ENCODE measurements at places on chromosomes 16 and 17.
A peak's percentile ranks its signal among the peaks of the same experiment; 100 is the strongest.

- no peak for DNase-seq
Measured at GRCh38 chr17:50256826-50257618, 17.2 kb upstream of the TMEM92 start.

GRCh38 chr17:44591206-44591605, 33.9 kb downstream of the FZD2 start:
- DNase-seq, result no peak

- no peak for DNase-seq
Measured at GRCh38 chr17:66417300-66417719, 114.9 kb downstream of the PRKCA start.

GRCh38 chr16:81181013-81181720, 57.3 kb upstream of the BCO1 start:
- DNase-seq, result no peak

DNA sequence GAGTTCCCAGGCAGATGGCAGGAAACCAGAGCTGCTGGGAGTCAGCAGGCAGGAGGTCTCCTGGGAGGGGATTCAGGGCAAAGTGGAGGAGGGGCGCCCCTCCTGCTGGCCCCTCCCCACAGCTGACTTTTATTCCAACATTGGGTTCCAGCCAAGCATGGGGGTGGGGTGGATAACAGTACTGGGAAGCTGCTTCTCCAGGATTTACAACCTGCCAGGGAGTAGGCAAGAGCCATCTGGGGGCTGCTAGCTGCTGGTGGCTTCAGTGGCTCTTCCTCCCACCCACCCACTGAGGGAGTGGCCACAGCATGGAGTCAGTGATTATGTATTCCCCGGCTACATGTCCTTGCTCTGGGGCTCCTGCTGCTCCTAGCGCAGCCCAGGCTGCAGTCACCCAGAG, 36.8 kb downstream of the TMEM132E start:
- DNase-seq, result no peak

DNA sequence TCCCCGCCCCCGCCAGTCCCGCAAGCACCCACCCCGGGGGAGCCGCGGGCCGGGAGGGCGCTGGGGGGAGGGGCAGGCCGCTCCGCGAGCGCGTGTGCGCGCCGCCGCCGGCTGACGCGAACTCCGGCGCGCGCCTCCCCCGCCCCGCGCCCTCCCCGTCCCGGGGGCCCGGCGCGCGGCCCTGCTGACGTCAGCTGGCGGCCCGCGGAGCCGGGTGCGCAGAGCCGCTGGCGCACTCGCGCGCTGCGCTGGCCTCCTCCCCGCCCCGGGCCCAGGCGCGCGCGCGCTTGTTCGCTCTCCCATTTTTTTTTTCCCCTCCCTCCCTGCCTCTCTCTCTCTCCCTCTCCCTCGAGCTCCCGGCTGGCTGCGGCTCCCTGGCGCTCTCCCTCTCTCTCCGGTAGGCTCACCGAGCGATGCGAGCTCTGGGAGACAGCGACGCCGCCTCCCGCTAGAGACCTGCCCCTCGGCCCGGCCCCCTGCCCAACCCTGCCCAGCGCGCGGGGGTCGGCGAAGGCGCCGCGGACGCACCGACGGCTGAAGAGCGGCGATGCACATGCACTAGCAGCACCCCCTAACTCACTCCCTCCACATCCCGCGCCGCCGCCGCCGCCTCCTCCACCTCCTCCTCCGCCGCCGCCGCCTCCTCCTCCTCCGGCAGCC, at the start of gene GNAO1:
GNAO1 (plus strand) TSS at position 334 of the 660 bp plus-strand sequence. CDS start 747 bp downstream, outside the sequence.
- peak; percentile 71 for DNase-seq

GRCh38 chr16:56777482-56777881, 47.6 kb downstream of the NUP93 start:
- no peak for DNase-seq

- DNase-seq, result no peak
Measured at GRCh38 chr17:21033350-21033749, 9.5 kb downstream of the USP22 start.

DNA sequence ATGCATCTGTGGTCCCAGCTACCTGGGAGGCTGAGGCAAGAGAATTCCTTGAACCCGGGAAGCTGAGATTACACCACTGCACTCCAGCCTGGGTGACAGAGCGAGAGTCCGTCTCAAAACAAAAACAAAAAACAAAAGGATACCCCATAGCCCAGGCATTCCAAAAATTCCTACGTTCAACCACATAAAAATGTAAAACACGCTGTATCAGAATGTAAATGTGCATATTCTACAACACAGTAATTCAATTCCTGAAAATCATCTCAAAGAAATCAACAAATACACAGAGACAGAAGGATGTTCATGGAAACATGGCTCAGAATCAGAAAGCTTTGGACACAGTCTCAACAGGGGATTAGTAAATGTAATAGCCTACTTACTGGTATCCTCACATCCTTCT, 33.0 kb downstream of the COG7 start:
- DNase-seq, result no peak

- no peak for DNase-seq
Measured at GRCh38 chr16:23523876-23524385, 13.6 kb upstream of the GGA2 start.

- no peak for DNase-seq
Measured at GRCh38 chr17:76036497-76037261, 9.6 kb upstream of the EVPL start.

DNA sequence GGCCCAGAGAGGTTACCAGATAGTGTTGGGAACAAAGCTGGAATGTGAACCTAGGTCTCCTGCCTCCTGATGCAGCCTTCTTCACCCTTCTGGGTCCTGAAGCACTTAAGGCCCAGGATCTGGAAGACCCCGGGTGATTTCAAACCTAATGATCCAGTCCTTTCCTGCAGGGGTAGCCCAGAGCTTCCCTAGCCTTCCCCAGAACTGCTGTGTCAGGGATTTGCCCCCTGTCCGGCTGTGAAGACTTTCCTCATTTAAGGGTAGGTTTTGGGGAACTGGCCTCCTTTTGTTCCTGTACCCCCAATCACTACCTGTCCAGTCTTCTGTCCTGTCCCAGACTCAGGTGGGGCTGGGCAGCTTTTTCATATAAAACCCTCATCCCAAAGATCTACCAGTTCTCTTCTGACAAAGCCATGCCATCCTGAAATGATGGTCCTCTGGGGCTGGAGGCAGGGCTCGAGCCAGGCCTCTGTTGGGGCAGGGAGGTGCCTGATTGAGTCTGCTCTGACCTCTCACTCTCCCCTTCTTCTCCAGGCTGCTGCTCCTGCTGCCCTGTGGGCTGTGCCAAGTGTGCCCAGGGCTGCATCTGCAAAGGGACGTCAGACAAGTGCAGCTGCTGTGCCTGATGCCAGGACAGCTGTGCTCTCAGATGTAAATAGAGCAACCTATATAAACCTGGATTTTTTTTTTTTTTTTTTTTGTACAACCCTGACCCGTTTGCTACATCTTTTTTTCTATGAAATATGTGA, 1.3 kb downstream of the MT1X start:
- DNase-seq, result no peak

GRCh38 chr17:65656390-65657250, 95.2 kb upstream of the AXIN2 start:
- DNase-seq, result no peak

DNA sequence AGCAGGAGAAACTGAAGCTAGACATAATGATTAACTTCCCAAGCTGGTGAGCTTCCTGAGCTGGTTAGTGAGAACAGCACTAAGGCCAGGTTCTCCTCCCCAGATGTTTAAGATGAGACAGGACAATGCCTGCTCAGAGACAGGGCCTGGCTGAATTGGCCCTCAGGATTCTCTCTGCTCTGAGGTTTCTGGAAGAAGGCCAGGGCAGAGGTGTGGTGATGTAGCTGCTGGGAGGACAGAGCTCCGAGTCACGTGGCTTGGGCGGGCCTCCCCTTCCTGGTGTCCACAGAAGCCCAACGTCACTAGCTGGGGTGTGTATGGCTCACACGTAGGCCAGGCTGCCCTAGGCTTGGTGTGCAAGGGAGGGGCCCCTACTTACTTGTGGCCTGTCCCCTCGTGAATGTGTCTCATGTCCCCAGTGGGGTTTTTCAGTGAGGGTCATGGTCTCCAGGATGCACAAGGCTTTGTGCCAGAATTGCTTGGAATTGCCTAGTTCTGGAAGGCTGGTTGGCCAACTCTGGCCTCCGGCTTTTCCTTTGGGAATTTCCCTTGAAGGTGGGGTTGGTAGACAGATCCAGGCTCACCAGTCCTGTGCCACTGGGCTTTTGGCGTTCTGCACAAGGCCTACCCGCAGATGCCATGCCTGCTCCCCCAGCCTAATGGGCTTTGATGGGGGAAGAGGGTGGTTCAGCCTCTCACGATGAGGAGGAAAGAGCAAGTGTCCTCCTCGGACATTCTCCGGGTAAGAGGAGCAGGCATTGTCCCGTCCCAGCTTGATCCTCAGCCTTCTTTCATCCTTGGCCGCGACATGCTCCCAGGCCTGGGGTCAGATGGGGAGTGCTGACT, 3.4 kb downstream of the NOD2 start:
- DNase-seq, result peak; percentile 68

- no peak for DNase-seq
Measured at GRCh38 chr16:66637806-66638205, 33.3 kb downstream of the CMTM3 start.

DNA sequence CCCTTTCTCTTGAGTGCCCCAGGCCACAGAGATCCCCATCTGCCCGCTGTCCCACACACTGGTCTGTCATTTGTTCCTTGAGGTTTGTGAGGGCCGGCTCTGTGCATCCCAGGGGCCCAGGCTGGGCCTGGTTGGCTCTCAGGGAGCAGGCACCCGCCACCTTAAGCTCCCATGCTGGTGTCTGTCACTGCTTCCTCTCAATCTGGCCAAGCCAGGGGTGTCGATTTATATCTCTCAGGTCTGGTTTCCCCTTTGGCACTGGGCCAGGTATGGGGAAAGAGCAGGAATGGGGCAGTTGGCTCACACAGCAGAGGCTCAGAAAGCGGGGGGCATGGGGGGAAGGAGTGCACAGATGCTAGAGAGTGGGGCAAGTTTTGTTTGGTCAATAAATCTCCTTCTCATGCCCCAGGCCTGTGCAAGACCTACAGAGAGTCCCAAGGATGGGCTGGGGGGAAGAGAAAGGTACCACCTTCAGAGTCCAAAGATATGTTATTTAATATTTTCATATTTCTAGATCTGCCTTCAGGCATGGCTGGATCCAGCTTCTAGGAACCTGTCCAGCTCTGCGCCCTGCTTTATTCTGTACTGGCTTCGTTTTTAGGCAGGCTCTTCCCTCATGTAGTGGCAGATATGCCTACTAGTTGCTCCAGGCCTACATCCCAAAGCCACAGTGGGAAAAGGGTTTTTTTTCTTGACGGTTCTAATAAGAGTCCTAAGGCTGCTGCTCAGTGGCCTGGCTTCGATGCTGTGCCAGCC, 34.3 kb downstream of the IL4R start:
- DNase-seq, result no peak

GRCh38 chr16:26598061-26598460, 468.7 kb upstream of the C16orf82 start:
- peak; percentile 77 for DNase-seq

DNA sequence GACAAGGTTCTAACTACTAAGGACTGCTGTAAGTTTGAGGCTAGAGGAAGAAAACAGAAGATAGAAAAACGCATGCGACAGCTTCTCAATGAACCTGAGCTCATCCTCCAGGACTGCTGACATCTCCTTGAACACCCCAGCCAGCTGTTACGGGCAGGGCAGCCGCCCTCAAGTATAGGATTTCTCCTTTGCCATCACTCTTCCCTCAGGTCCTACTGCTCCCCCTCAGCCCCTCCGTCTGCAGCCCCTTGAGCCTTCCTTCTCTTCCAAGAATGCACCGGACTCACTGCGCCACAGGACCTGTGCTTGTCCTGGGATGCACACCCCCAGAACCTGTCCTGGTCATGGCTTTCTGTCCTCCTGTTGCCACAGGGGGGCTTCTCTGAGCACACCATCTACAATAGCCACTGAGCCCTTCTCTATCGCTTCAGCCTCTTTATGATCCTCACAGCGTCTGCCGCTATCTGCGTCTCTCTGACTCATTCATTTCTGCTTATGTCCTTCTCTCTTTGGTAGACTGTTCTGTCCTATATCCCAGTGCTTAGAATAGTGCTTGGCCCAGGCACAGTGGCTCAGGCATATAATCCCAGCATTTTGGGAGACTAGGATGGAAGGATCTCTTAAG, 15.7 kb upstream of the XYLT2 start:
- no peak for DNase-seq

DNA sequence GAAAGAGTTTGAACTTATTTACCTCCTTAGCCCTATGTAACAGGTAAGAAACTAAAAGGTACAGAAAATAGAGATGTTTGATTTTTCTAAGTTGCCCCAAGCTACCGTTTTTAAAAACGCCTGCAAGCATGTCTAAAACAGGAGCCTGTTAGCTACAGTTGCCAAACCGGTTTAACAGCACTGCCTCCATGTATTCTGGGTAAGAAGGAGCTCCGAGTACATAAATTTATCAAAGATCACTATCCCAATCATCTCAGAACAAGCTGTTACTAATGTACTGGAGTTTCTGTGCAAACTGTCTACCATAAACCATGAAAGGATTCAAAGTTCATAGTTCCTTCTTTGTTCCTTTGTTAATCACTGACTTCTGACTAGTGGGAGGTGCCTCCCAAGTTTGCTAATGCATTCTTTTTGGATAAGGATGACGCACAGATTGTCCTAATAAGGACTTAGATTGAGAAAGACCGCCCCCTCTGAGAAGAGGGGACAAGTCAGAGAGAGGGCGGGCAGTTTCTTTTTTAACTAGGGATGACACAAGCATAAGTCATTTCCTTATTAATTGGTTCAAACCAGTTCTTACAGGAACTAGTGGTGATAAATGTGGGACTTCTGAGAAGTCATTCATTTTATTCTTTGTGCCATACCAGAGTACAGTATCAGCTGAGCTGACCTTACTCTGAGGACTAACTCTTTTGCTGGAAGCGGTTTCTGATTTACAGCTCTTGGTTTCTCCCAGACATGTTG, 55.3 kb downstream of the TUBD1 start:
- peak; percentile 92 for DNase-seq

- DNase-seq, result no peak
Measured at GRCh38 chr17:69042308-69042707, 18.4 kb downstream of the ABCA9 start.

DNA sequence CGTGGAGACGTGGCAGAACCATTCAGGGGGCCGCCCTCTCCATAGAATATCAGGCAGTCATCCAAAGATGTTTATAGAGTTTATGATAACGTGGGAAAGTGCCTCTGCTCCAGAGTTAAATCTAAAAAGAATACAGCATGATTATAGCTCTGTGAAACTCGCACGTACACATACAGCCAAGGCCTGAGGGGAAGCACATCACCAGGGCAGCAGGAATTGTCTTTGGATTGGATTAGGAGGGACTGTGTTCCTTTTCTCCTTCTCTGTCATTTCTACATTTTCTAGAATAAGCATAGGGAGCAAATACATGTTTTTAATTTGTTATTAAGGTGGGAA, 26.9 kb downstream of the EEF2K start:
- no peak for DNase-seq

Data from central memory CD4-positive, alpha-beta T cell (primary cell).